ENCODE measurements at places on chromosomes 16 and 17.

- DNase-seq, result no peak
These were observed 482 bp upstream of the SLC16A3 start for GRCh38 chr17:82228278-82228841.

- no peak for DNase-seq
These were observed 40.4 kb downstream of the LAT start for GRCh38 chr16:29025218-29025617.

DNA sequence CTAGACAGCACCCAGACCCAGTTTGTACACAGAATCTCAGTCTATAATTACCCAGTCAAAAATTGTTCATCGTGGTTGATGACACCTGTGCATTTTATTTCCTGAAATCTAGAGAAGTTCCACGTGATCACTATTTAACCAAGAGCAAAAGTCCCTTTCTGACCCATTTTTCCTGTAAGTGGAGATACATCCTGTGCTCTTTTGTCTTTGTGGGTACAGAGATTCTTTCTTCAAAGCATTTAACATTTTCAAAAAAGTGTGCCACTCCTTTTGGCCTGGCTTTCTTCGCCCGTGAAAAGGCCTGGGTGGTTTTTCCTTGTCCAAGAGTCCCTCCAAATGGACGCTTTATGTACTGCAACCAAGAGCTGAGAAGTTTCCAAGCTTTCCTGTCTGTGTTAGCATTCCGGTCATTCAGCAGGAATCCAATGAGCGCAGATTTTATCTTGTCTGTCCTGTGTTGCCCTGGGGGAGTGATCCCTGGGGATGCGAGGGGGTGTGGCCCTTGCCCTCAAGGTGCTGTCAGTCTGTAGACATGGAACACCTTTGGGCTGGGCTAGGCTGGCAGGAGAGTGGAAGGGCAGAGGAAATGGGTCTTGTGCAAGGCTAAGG is 161.1 kb upstream of the CACNG5 start:
- DNase-seq, result peak; percentile 20

- no peak for DNase-seq
These were observed 2.0 kb upstream of the CCDC42 start for GRCh38 chr17:8746501-8747236.

DNA sequence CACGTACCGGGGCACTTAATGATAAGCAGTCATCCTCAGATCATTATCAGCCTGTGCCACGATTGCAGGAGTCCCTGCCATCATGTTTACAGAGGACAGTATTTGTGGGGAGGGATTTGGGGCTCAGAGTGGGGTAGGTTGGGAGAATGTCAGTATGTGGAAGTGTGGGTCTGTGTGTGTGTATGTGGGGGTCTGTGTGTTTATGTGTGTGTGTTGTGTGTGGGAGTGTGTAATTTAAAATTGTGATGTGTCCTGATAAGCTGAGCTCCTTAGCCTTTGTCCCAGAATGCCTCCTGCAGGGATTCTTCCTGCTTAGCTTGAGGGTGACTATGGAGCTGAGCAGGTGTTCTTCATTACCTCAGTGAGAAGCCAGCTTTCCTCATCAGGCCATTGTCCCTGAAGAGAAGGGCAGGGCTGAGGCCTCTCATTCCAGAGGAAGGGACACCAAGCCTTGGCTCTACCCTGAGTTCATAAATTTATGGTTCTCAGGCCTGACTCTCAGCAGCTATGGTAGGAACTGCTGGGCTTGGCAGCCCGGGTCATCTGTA is 13.5 kb upstream of the EFCAB13 start:
- no peak for DNase-seq

DNA sequence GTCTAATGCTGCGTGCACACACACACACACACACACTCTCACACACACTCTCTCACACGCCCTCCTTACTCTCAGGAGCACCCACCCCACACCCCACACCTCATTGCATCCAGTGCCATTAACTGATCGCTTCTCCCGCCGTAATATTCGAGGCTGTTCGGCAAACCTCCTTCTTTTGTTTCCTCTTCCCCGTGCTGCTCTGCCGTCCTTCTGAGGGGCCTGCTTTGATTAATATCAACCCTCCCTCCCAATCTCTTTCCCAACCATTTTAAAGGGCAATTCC is 156.2 kb upstream of the TNRC6C start:
- DNase-seq, result no peak

DNA sequence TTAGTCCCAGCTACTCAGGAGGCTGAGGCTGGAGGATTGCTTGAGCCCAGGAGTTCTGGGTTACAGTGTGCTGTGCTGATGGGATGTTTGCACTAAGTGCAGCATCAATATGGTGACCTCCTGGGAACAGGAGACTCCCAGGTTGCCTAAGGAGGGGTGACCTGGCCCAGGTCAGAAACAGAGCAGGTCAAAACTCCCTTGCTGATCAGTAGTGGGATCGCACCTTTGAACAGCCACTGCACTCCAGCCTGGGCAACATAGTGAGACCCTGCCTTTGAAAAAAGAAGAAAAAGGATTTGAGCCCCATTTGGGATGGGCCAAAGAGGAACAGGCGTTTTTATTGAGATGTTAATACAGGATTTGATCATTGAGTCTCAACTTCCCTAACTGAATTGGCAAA is 30.6 kb downstream of the CLUH start:
- no peak for DNase-seq

- DNase-seq, result no peak
These were observed 64.2 kb upstream of the ATF7IP2 start for GRCh38 chr16:10321407-10322387.

- no peak for DNase-seq
These were observed 80.6 kb downstream of the MGAT5B start for GRCh38 chr17:76948726-76949342.

DNA sequence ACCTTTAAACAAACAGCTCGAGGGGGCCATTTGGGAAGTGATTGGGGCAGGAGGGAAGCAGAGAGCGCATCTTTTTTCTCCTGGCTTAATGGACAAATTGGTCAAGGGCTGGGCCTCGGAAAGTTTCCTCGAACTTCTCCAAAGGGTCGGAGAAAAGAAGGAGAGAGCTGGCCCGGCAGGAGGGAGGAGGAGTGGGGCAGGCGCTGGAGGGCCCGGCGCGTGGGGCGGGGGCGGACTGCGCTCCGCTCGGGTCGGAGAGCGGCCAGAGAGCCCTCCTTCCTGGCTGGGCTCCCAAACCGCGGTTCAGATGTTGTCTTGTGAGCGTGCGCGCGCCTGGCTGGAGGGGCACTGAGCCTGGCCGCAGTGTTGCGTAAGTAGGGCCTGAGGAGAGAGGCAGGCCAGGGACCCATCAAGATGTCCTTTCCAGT is 1.2 kb downstream of the MMP2 start:
- no peak for DNase-seq

Data from stimulated activated CD4-positive, alpha-beta T cell treated with anti-CD3 and anti-CD28 coated beads, Interleukin-12 subunit alpha, Interleukin-12 subunit beta, amount 100 ng/mL, for 48 hours (primary cell).